AML-193 (cell line): ENCODE measurements at places on chromosomes 6 and 20.

- peak; percentile 18 for DNase-seq
These were observed 39.0 kb upstream of the IFNGR1 start for GRCh38 chr6:137258170-137258569.

- DNase-seq = no peak
These were observed 22.9 kb downstream of the TMC2 start for GRCh38 chr20:2559279-2559626.

- peak; percentile 86 for DNase-seq
These were observed 140.7 kb downstream of the ZDHHC14 start for GRCh38 chr6:157521362-157522335.

DNA sequence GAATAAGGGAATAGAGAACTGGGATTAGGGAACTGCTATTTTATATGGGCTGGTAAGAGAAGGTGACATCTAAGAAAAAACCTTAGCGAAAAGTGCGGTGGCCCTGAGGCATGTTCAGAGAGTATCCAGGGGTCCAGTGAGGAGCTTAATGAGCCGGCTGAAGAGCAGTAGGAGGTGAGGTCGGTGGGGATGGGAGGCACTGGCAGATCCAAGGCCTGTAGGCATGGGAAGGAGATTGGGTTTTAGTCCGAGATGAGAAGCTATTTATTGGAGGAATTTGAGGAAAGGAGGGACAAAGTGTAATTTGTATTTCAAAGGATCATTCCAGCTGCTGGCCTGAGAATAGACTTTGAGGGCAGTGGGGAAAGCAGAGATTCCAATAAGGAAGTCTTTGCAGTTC lies 123.8 kb downstream of the QKI start:
- no peak for DNase-seq

DNA sequence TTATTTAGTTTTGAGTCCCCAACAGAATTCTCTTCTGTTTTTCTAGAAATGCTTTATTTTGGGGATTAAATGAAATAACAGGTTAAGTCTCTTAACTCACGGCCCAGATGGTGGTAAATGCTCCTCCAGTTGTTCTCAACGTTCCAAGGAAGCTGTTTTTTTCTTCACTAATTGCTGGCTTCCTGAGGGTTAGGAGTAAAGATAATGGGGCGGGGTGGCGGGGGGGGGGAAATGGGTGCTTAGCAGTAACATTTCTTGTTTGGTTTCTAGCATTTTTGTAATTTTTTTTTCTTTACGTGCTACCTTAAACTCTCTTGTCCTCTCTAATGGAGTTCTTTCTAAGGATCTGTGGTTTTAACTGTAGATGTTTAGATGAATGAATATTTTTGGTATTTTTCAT lies 2.2 kb downstream of the SRSF3 start:
- no peak for DNase-seq

DNA sequence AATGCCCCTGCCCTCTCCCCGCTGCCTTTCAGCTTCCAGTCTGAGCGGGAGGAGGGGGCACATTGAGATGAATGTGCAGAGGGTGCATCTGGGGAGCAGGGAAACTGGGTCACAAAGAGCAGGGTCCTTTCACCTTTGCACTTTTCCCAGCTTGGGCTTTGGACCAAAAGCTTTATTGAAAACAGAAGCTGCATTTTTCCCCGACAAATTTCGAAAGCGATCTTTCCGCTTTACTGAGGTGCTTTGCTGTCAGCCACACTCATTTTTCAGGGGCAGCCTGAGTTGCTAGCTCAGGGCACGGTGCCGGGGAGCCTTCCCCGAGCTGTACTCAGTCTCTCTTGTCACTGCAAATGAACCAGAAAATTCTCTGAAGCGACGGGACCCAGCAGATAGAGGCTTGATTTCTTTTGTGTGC lies 283.7 kb upstream of the SOX4 start:
- no peak for DNase-seq

- DNase-seq = no peak
These were observed 387.1 kb downstream of the THBS2 start for GRCh38 chr6:168866534-168866933.

- DNase-seq = no peak
These were observed 382.0 kb downstream of the TFAP2B start for GRCh38 chr6:51200676-51201075.

GRCh38 chr6:108897371-108897770 lies 49.1 kb downstream of the ARMC2 start:
- DNase-seq = no peak

- DNase-seq = no peak
These were observed 83.6 kb upstream of the C20orf144 start for GRCh38 chr20:33578510-33578909.

DNA sequence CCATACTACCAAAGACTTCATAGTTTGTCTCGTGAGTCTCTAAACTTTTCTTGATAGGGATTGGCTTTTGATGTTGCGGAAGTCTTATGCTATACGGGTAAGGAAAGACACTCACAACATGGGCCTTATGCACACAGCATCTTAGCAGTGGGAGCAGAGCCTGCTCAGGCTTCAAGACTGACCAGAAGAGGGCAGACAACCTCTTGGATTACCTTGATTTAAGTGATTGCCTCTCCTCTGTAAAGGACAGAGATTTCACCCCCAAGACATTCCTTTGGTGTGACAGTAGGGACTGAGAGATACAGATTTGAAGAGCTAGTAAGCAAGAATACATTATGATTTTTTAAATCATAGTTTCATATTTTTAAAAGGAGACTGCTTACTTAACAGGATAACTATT lies 71.0 kb upstream of the SAMD3 start:
- peak; percentile 25 for DNase-seq

DNA sequence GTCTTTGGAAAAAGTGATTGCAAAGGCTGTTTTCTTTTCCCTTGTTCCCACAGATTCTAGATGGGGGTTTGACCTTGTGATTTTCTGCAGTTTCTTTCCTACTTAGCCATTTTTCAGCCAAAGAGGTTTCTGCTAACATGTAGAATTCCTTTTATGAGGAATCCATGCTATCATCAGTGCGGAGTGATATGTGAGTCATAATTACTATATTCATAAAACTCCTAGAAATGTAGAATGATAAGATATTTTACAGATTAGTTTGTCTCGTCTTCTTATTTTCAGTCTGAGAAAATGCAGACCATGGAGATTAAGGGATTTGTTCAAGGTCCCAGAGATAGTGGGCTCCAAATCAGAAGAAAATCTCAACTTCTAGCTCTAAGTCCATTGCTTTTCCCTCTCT lies 98.6 kb downstream of the KCNQ5 start:
- no peak for DNase-seq

- no peak for DNase-seq
These were observed 137.9 kb downstream of the DLL1 start for GRCh38 chr6:170152989-170153388.

DNA sequence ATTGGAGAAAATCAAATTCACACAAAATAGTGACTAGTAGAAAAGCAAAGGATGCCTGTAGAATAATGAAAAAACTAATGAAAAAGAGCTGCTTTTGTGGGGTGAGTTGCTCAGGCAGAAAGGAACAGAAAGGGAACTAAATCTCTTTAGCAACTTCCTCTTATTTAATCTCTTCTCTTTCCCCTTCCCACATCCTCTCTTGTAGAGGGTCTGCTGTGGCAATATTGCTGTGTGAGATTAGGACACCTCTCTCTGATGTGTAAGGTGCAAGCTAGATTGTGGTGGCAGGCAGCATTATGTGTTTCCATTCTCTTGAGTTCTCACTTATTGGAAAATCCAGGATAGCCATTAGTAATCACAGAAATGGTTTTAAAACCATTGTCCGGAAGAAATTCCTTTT lies 49.7 kb downstream of the SYNE1 start:
- DNase-seq = peak; percentile 98

GRCh38 chr20:57323034-57323433 lies 6.6 kb upstream of the SPO11 start:
- DNase-seq = no peak

DNA sequence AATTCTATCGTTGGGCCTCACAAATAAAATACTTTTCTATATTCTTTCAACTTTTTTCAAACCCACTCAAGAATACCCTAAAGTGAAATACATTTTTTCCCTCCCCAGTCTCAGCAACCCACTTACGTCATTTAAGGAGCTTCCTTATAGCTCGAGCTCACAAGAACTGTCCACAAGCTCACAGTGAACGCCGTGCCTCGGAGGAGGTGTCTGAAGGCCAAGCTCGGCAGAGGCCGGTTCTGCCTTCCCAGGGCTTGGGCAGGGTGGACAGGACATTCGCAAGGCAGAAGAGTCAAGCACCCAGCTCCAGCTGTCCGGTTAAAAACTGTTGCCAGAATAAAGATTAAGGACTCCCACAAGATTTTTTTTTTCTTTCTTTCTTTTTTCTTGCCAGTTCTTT lies 802.3 kb downstream of the QKI start:
- DNase-seq = no peak

DNA sequence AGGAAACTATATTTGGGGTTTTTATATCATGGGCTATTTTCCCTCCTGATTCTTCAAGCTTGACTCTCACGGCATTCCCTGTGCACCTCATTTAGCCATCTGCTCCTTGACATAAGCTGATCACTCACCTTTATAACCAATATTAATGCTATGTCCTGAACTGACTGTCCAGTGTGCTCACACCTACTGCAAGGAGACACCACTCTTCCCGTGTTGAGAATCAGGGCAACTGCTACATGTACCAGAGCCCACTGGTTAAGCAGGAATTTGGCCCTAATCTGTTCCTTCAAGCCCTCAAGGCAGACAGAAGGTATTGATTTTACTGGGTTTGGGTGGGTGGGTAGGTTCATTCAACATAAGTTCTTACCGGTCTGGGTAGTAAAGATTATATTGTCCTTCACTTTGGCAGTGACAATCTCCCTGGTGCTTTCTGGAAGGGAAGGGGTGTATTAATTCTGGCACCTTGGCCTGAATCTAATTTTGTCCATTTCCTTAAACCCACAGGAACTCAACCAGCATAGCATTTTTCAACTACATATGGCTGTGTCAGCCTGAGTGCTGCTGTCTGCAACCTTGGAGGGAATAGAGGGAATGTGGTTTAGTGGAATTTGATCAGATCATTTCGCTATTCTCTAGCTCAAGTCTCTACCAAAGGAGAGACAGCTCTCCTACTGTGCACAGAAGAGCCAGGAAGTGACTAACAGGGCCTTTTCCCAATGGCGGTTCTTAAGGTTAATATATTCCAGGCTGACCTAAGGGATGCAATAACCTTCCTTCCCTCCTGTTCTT lies 293.2 kb downstream of the BTBD9 start:
- no peak for DNase-seq

- no peak for DNase-seq
These were observed 41.1 kb downstream of the LRP11 start for GRCh38 chr6:149823013-149823412.

GRCh38 chr6:75128878-75129570 lies 76.8 kb downstream of the COL12A1 start:
- DNase-seq = no peak

DNA sequence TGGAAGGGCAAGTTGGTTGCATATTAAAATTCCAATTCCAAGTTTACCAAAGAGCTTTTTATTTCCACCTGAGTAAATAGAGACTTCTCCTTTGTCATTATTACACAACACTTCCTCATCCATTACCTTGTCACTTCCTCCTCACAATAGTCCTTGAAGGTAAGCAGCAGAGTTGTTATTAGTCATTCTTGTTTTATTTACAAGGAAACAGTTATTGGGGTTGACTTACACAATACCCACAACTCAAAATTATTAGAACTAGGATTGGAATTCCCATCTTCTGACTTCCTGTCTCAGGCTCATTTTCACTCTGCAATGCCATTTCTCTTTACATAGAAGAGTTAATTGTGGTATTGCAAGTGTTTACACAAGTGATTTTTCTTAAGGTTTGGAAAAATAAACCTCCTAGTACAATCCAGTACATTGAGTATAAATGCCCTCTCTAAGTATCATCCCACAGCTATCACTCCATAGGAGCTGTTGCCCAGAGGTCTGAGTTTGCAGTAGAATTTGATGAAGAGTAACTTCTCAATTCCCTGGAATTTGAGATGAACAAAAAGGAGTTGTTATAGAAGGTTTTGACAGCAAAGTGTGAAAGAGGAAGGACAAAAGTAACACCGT lies 28.9 kb upstream of the MTRF1L start:
- no peak for DNase-seq

GRCh38 chr6:84356907-84357306 lies 129.5 kb upstream of the CEP162 start:
- no peak for DNase-seq

DNA sequence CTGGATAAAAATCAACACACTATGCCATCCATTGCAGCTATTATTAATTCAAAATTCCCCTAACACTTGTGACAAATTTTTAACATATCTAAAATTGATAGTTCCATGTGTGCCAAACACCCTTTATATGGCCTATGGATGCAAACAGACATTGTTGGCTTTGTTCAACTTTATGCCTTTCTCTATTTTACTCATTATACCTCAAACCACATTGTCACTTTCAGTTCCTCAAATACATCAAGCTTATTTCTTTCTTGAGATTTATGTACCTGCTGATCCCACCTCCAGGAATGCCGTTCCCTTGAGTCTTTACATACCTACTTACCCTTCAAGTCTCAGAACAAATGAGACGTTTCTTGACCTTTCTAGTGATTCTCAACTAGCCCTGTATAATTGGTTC lies 193.5 kb upstream of the PLN start:
- DNase-seq = no peak

DNA sequence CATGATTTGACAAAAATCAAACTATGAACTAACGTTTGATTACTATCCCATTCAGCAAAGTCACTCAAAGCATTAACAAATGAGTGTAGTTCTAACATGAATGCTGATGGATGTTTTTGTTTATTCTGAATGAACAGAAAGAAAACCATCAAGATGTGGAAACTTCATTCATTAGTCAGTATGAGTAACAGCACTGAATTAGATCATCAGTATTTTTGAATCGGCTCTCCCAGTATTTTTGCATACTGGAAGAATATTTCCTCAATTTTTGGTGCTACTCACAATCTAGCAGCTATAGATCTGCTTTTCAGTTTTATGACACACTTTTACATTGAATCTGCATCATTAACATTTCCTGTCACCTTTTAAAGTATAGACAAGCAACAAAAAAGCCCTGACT lies 63.8 kb upstream of the CD83 start:
- no peak for DNase-seq

GRCh38 chr6:155880900-155881299 lies 425.3 kb upstream of the NOX3 start:
- no peak for DNase-seq

DNA sequence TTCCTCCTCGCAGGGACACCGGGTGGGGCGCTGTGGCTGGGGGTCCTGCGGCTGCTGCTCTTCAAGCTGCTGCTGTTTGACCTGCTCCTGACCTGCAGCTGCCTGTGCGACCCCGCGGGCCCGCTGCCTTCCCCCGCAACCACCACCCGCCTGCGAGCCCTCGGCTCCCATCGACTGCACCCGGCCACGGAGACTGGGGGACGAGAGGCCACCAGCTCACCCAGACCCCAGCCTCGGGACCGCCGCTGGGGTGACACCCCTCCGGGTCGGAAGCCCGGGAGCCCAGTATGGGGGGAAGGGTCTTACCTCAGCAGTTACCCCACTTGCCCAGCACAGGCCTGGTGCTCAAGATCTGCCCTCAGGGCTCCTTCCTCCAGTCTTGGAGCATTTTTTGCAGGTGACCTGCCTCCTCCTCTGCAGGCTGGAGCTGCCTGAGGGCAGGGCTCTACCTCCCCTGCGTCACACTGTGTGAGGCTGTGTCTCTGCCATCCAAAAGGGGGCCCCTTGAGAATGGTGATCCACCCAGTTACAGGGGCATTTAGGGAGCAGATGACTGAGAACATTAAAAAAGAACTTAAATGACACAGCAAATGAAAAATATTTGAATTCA lies 3.9 kb upstream of the CNPY3 start:
- DNase-seq = no peak
